ENCODE measurements at places on chromosomes 5 and 9. TPM values are rescaled to one million over a fixed set of nuclear protein-coding genes. Genes with fewer than 3 reads are reported as not detected.

KLF4 gene
- 10.3 TPM for polyA plus RNA-seq

RC3H2 gene
- 29.4 TPM for polyA plus RNA-seq

DNA sequence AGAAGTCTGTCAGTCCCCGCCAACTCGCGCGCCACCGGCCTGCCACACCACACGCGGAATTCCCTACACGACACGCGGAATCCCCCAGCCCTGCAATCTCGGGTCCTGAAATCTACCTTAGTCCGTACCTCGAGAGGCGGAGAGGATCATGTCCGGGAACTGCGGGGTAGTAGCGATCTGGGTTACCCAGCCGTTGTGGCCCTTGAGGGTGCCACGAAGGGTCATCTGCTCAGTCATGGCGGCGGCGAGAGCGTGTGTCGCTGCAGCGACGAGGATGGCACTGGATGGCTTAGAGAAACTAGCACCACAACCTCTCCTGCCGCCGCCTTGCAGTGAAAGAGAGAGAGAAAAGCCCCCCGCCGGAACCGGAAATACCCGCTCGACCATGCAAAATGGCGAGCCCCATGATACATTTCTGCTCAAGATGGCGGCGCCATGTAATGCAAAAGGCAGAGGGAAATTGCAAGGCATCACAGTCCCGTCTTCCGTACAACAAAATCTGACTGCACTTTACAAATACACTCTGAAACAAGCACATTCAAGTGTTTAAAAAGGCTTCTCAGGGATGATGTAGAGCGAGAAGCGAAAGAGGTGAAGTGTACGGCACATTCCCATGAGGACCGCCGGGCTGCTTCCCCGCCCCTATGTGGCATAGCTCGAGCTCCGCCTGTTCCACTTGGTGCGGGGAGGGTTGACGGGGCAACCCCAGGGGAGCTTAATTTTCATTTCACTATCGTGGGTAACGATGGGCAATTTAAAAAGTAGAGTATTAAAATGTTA, at the start of gene RACK1:
Gene RACK1 (minus strand): TSS at position 343 of the 780 bp plus-strand sequence. CDS start 106 bp downstream, at position 237.
- peak; percentile 86 for DNase-seq

GRCh38 chr9:2872931-2873323, 29.0 kb upstream of the PUM3 start:
- no peak for DNase-seq

GRCh38 chr9:114397848-114398605, 10.2 kb upstream of the AKNA start:
- peak; percentile 90 for DNase-seq

DNA sequence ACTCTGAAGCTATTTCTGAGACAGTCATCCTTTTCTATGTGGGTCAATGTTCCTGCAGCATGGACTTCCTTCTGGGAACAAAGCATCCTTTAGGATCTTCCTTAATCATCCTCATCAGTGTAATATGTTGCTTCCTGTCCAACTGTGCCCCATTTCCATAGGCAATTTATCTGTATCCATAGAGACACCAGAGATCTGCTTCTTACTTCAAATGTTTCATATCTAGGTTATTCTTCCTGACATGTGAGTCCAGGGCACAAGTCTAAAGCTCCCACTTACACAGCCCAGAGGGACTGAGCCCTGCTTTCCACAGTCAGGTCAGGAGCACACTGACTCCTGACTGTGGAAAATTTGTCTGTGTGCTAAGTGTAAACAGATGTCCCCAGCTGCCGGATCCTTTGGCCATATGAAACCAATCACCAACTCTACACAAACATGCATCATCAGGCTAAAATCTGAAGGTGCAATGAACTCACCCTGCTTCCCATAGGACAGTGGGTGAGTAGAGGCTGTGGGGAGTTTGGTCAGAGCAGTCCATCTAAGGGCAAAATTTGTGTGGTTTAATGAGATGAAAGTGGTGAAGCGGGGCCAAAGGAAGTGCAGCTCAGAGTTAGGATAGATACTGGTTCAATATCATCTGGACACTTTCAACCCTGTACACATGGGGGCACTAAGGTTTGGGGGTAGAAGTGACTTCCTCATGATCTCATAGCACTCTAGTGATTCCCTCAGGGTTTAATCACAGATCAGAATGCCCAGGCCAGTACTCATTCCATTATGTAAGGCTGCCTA, 85.2 kb upstream of the TNC start:
- DNase-seq, result peak; percentile 69

GRXCR2 gene
- not detected for polyA plus RNA-seq
